ENCODE measurements at places on chromosomes 1 and 21.

DNA sequence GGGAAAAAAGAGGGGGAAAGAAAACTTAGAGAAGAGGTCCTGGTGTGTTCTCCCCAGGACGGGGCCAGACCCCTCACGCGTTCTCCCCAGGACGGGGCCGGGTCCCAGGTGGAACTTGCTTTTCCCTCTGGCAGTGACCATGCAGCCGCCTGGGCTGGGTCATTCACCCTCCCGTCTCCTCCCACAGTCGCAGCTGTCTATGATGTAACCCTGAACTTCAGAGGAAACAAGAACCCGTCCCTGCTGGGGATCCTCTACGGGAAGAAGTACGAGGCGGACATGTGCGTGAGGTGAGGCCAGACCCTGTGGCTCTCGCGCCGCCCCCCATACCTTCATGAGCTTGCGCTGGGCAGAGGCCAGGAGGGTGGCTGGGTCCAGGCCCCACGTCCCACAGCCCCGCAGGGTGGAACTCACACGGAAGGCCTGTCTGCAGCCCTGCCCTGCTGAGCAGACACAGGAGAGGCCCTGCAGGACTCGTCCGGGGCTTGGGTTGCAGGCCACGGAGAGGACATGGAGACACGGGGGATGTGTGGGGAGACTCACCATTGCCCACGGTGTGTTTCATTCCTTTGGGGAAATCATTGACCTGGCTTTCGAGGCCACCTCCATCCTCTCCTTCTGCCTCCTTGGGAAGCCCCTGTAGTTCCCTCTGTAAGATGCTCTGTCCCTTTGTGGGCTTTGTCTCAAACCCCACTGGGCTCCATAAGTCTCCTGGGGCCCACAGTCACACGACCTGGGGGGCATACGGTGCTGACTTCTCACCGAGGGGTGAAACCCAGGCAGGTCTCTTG lies 40.7 kb upstream of the TRAPPC10 start:
- DNase-seq = peak; percentile 51

GRCh38 chr1:175373786-175374623 lies 181.4 kb upstream of the KIAA0040 start:
- DNase-seq = no peak

DNA sequence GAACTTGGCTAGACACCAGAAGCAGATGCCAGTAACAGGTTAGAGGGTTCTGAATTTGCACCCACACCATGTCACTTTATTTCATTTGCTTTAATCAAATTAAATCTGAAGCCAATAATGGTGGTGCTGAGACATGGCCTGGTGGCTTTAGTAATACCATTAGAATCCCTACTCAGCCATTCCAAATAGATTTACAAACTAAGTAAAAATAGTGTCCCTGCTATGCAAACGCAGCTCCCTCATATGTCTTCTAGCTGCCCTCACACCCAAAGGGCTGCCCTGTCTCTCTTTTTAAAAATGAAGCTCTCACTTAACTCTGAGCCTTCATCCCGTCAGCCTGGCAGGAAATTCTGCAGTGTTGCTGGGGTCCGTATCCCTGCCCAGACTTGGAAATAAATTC lies 21.1 kb downstream of the GLUL start:
- no peak for DNase-seq

- no peak for DNase-seq
Observed at GRCh38 chr1:229871078-229871676, 195.9 kb upstream of the GALNT2 start.

DNA sequence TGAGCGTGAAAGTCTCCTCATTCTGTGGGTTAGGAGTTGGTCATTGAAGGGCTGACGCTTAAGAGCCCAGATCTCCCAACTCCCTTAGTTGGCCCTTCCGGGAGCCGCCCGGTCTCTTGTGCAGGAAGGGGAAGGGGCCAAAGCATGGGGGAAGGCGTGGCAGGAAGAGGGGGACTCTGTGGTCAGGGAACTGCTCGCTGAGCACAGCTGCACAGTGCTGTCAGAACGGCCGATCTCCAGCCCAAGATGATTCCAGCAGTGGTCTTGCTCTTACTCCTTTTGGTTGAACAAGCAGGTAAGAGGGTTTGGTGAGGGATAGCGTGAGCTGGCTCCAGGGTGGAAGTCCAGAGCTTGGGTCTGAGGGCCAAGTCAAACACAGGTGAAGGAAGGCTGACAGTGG lies at the start of gene FCER1G:
TSS of gene FCER1G (plus strand) at position 220 of the 400 bp plus-strand sequence. CDS start at position 247, 27 bp downstream.
- DNase-seq = peak; percentile 73

- DNase-seq = no peak
Observed at GRCh38 chr1:150552911-150553289, 3.7 kb downstream of the ADAMTSL4 start.

- no peak for DNase-seq
Observed at GRCh38 chr1:34108269-34108668, 56.8 kb downstream of the CSMD2 start.

- peak; percentile 50 for DNase-seq
Observed at GRCh38 chr1:68120136-68120791, 69.8 kb upstream of the DIRAS3 start.

DNA sequence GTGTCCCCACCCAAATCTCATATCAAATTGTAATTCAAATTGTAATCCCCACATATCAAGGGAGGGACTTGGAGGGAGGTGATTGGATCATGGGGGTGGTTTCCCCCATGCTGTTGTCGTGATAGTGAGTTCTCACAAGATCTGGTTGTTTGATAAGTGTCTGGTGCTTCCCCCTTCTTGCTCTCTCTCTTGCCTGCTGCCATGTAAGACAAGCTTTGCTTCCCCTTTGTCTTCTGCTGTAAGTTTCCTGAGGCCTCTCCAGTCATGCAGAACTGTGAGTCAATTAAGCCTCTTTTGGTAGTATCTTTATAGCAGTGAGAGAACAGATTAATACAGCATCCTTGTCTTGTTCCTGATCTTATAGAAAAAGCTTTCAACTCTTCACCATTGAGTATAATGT lies 6.5 kb upstream of the LRRC39 start:
- DNase-seq = peak; percentile 47

DNA sequence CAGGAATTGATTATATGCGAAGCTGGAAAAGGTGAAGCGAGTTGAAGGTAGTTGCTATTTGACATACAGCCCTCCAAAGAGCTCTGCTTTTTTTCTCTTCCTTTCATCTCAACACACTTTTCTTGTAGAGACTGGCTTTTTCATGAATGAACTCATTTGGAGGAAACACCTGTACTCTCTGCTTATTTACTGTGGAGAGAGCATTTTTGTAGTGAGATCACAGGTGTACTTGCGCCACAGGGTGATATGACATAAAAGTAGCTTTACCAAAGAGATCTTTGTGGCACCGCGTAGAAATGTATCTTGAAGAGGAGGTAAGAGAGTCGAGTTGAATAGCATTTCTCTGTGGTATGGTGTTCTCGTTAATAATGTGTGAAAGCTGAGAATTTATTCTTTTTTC lies 187.6 kb downstream of the VPS13D start:
- DNase-seq = no peak

DNA sequence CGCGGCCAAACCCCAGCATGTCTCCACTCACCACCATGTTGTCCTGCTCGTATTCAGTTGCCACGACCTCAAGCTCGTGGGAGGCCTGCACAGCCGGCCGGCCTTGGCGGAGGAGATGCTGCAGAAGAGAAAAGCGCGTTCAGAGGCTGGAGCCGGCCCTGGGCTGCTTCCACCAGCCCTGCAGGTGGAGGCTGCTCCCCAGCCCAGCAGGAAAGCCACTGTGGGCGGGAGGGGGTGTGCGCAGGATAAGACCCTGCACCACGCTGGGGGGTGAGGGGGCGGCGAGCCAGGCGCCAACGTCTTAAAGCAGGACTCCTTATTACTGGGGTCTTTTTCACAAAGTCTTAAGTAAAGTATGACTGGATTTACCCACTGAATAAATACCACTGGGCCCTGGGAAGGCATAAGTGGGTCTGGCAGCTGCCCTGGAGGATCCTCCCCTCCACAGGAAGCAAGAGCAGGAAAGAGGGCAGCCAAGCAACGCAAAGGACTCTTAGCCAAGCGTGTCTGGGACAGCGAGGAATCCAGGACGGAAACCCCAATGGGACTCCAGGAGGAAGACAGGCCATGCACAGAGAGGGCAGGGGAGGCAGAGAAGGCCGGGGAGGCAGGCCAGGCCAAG lies 104.8 kb downstream of the NPHP4 start:
- no peak for DNase-seq

- no peak for DNase-seq
Observed at GRCh38 chr1:243595527-243596210, 254.4 kb downstream of the AKT3 start.

DNA sequence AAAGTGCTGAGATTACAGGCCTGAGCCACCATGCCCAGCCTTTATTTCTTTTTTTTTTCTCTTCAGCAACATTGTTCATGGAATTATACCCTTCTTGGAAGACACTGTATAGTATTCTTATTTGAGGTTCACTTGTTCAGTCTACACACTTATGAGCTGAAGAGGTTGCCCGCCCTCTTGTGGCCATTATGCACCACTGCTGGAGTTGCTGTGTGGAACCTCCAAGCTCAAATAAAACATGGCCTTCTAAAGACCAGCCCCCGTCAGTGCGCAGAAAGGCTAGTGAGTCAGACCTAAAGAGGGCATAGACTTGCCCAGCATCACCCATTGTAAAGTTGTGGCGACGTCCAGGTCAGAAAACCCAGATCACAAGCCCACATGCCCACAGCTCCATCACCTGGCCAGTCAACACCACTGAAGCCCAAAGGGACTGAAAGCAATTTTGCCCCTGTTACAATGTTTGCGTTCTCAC lies 20.4 kb downstream of the LURAP1 start:
- peak; percentile 62 for DNase-seq

DNA sequence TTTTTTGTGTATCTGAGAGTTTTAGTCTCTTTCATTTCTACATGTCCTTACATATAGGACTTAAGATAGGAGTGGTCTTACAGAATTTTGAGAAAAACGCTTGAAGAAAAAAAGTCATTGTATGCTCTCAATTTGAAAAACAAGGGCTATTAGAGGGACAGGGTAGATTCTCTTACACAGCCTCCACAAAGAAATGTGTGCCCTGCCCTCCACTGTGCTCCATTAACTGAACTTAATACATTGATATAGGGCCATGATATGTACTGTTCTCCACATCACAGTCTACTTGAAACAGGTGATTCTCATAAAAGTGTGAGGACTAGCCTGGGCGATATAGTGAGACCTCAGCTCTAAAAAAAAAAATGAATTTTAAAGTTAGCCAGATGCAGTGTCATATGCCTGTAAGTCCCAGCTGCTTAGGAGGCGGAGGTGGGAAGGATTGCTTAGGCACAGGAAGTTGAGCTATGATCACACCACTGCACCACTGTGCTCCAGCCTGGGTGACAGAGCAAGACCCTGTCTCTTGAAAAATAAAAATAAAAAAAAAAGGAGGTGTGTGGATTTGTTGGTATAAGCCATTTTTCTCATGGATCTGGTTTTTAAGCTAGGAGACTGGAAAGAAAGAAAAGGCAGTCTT lies 77.0 kb downstream of the HMCN1 start:
- DNase-seq = no peak

GRCh38 chr1:201696217-201696761 lies 132.7 kb upstream of the IPO9 start:
- no peak for DNase-seq

GRCh38 chr1:89081005-89081404 lies 16.0 kb upstream of the GBP1 start:
- peak; percentile 78 for DNase-seq

- peak; percentile 36 for DNase-seq
Observed at GRCh38 chr1:31401241-31401640, 11.8 kb upstream of the SERINC2 start.

DNA sequence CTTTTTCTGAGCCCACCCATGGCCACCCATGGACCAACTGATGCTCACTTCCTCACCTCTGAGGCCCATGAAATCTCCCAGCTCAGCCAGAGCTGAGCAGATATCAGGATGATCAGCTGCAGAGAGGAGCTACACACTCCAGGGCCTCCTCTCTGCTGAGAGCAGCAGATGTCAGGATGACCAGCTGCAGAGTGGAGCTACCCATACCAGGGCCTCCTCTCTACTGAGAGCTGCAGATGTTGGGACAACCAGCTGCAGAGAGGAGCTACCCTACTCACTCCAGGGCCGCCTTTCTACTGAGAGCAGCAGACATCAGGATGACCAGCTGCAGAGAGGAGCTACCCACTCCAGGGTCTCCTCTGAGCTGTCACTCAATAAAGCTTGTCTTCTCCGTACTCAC lies 71.4 kb upstream of the LPGAT1 start:
- DNase-seq = no peak

DNA sequence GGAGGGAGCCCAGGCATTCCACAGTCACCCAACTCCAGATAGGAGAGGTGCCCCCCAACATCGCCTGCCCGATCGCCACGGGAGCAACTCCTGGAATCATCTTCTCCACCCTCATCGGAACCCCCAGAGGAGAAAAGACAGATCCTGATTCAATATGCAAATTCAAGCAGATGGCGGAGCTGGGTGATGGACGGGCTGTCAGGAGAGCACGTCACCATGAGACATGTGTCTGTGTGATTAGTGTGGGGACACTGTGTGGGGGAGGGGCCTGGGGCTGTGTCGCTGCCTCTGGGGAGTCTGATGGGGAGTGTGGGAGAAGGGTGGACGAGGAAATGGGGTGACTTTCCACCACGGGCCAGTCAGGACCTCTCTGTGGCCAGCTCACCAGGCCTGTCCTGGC lies 90.2 kb upstream of the CSF3R start:
- no peak for DNase-seq

DNA sequence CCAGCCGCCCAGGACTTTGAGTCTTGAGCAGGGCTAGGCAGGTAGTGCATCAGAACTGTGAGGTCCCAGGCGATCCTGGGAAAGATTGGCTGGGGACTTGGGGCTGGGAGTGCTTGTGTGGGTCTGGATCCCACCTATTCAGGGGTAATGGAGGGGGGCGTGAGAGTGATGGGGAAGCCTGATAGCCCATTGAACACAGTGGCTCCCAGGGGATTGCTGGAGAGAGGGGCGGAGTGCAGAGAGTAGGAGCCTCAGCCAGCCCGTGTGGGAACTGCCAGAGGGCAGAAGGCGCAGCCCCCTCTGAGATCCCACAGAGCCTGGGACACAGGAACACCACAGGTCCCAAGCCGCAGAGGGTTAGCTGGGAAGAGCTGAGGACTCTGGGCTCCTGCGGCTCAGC lies 19.3 kb upstream of the PDZK1IP1 start:
- DNase-seq = no peak

- DNase-seq = no peak
Observed at GRCh38 chr1:89260042-89260441, 12.6 kb downstream of the GBP5 start.

GRCh38 chr21:15671188-15671587 lies 58.6 kb upstream of the USP25 start:
- DNase-seq = no peak

DNA sequence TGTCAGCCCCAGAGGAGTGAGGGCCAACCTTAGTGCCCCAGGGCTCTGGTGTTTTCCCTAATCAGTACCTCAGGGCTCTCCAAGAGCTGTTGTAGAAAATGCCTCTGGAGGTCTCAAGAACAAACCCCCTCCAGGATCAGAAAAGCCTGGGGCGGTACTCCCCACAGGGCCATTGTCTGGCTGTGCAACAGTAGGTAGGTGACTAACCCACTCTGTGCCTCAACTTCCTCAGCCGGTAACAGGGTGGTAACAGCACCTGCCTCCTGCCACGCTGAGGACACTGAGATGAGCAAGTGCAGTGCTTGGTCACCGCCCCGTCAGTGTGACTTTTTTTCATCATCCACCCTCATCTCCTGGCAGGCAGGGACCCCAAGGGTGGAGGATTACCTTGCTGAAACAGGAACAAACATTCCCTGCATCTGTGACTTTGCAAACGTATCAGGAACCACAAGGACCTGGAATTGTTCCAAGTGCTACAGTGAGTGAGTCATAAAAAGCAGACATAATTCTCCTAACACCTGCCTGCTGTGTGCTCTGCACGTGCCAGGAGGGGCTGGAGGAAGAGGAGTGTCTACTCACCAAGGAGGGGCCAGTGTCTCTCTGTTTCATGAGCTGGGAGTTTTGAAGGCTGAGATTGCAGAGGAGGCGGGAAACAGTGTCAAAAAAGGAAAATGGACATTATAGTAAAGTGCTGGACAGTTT lies 440.8 kb downstream of the NPHP4 start:
- no peak for DNase-seq
